ENCODE measurements at places on chromosomes 4 and X.
A peak's percentile ranks its signal among the peaks of the same experiment; 100 is the strongest.

GRCh38 chrX:110437686-110438085, 79.0 kb downstream of the RTL9 start:
- DNase-seq = no peak

DNA sequence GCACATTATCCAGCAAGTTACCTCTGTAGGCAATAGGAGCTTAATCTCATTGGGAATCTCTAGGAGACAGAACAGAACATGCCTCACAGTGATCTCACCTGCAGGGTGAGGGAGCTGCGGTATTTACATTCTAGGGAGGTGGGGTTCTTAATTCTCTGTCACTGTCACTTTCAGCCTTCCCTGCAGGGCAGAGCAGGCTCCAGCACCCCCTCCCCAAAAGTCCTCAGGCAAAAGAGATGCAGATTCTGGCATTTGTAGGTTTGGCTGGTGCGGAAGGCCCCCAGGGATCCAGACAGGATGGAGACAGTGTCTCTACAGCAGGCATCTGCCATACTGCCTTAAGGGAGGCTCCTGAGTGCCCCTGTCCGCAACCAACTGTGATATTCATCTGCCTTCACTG, 166.4 kb upstream of the ATP6AP2 start:
- no peak for DNase-seq

DNA sequence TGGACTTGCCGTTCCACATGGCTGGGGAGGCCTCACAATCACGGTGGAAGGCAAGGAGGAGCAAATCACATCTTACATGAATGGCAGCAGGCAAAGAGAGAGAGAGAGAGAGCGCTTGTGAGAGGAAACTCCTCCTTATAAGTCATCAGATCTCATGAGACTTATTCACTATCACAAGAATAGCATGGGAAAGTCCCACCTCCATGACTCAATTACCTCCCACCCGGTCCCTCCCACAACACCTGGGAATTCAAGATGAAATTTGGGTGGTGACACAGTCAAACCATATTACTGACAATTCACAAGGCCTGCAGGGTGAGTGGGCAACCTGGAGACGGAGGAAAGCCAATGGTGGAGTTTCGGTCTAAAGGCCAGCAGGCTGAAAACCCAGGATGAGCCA, 394.3 kb upstream of the TRAM1L1 start:
- DNase-seq = peak; percentile 2

DNA sequence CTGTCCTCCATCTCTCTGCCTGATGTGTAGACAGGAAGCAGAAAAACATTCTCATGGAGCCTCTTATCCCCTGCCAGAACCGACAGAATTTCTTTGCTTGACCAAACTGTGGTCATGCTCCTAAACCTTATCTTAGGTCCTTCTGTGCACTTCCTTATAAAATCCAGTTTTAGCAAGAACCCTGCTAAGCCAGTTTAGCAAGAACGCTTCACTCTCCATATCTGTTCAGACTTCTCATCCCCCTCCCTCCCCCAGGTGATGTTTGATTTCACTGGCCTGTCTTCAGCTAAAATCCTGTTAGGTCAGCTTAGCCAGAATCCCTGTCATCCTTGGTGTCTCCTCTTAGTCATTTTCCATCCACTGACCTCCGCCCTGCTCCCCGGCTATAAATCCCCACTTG, 1130.9 kb upstream of the PRKX start:
- DNase-seq = no peak

GRCh38 chrX:13747836-13748235, 13.3 kb downstream of the OFD1 start:
- DNase-seq = peak; percentile 17

GRCh38 chr4:146477054-146477453, 44.7 kb downstream of the SLC10A7 start:
- no peak for DNase-seq

DNA sequence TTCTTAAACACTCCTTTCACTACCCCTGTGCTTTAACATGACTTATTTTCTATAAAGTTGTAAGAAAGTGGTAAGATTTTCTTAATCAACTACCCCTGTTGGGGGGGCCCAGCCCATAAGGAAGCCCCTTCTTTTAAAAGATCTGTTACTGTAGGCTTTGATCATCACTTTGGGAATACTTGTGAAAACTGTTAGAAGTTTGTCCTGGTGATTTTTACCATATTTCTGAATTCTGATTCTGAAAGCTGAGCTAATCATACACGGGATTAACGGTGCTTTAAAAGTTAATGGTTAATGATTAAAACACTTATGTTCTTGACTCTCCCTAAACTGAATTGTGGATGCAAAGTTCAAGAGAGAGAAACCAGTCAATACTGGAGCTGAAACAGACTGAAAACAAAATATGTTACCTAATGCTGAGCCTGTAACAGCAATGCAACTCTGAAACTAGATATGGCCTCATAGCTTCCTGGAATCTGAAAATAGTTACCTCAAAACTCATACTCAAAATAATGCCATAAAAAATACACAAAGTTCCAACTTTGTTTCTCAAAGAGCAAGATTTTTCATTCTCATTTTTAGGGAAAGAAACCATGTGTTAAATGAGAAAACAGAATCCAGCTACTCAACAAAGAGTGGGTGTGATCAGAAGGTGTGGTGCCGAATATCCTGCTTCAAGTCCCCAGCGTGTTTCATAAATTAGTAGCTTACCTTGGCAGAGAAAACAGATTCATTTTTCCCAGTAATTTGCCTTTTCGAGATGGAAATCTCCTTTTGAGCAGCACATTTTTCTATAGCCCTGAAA, 31.6 kb downstream of the ADH7 start:
- no peak for DNase-seq

GRCh38 chr4:72314869-72315268, 254.2 kb downstream of the ADAMTS3 start:
- no peak for DNase-seq

GRCh38 chrX:53340852-53341645, 59.7 kb upstream of the IQSEC2 start:
- DNase-seq = no peak

DNA sequence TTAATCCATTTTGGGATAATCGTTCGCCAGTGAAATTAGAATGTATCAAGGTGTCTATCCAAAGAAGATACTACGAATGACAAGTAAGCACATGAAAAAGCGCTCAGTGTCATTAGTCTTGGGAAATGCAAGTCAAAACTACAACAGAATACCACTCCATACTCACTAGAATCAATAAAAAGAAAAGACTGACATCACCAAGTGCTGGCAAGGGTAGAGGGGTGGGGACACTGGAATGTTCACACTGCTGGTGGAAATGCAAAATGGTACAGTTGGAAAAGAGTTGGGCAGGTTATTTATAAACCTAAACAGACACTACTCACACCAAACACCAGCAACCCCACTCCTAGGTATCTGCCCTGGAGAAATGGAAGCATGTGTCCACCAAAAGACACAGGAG, 11.2 kb downstream of the WDR1 start:
- DNase-seq = no peak

DNA sequence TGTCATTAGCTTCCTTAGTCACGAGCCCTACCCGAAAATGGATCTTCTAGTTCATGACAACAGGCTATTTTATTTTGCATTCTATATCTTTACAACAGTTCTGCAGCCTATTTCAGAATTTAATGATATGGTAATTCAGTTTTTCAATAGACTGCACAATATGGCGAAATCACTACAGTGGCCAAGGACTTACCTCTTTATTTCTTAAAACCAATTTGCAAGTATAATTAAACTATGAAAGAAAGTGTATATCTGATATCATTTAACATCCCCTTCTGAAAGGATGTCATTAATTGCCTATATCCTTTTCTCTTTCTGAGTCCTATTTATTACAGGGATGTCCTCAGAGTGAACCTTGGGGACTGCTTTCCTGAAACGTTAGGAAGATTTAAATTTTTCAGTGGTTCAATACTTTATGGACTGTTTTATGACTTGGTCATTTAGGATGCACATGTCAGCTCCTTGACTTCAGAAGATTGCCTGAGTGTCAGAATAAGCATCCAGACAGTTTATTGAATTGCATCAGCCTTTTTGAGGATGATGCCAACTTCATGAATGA, 190.8 kb upstream of the GEMIN8 start:
- no peak for DNase-seq

DNA sequence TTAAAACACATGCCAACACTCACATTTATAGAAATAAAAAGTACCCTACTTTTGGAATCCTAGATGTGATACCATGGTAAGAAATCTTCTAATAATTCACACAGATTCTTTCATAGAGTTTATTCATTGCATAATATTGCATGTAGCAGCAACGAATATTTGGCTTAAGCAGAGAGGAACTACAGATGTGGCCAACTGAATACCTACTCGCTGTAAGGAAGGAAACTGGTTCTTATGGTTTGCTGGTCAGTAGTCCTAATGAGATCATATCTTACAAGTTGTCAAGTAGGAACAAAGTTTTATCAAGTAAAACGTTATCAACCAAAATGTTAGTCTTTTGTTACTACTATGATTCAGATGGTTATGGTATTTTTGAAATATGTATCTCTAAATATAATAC, 996.1 kb downstream of the PDHA2 start:
- DNase-seq = no peak

- peak; percentile 6 for DNase-seq
Observed at GRCh38 chr4:158253350-158253980, 43.2 kb downstream of the TMEM144 start.

DNA sequence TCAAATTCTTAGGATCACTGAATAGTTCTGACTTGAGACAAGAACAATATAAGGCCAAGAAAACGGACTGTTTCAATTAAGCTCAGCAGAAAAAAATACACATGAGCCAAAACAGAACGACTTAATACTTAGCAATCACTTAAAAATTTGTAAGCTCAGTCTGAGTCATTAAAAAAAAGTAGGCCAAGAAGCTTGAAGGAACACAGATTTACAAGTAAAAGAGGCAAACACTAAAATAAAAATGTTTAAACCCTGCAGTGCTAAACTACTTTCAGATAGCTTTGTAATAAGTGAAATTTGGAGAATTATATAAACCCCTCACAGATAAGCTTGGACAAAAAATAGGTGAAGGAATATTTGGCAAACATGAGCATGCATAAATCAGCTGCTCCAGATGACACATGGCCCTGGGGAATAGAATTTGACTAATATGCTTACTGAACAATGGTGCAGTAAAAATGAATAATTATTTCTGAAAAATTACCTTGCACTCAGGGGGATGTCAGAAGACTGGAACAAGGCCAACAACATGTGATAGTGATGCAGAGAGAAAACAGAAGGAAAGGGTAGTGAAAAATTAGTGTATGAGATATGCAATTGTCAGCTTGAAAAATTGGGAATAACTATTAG, 49.6 kb downstream of the LNX1 start:
- DNase-seq = no peak

DNA sequence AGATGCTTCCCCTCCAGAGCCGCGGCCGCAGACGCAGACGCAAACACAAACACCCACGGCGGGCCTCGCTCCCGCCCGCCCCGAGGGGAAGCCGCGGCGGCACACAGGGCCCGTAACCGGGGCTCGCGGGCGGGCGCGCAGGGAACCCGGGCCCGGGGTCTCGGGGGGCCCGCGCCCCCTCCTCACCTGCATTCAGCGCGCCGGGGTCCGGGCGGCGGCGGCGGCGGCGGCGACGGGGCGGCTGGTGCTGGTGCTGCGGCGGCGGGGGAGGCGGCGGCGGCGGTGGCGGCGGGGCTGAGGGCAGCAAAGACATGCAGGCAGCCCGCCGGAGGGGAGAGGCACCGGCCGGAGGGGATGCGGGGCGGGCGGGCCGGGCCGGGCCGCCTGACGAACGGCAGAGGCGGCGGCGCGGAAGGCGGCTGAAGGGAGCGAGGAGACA, 255 bp upstream of the CNOT6L start:
- DNase-seq = no peak

- DNase-seq = no peak
Observed at GRCh38 chrX:3820167-3820566, 106.7 kb upstream of the PRKX start.

DNA sequence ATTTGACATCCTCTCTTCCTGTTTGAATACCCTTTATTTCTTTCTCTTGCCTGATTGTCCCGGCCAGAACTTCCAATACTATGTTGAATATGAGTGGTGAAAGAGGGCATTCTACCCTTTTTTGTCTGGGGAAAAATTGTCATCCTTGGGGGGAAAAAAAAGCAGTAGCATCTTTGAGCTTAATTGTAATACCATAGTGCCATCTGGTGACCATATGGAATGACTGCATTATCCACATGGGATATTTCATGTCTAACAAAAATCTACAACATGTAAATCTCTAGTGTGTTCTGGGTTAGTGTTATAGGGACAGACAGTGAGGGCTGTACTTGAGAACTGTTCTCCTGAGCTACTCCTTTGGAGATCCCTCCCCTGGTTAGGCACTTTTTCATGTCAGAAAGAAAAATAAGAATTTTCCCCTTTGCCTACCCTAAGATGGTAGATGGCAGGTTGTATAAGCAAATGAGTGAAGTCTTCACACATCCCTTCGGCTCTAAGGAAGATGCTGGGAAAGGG, 26.0 kb downstream of the CAPN6 start:
- DNase-seq = no peak

GRCh38 chr4:152680988-152681603, 1.3 kb upstream of the TMEM154 start:
- no peak for DNase-seq

DNA sequence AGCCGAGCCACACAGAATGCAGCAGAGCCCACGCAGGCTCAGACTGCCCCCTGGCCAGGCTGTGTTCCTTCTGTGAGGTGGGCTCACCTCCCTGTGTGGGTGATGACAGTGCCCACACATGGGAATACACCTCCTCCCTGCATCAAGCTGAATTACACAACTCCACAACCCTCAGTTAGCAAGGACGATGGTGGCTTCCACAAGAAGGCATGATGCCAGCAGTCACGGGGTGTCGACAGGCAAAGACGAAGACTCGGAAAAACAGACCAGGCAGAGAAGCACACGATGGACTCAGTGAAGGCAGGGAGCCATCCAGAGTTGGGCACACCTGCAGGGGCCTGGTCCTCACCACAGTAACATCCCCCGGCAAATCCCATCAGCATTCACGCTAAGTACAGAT, 12.1 kb downstream of the LETM1 start:
- DNase-seq = no peak

- no peak for DNase-seq
Observed at GRCh38 chr4:179352221-179352620, 1910.0 kb upstream of the AGA start.

DNA sequence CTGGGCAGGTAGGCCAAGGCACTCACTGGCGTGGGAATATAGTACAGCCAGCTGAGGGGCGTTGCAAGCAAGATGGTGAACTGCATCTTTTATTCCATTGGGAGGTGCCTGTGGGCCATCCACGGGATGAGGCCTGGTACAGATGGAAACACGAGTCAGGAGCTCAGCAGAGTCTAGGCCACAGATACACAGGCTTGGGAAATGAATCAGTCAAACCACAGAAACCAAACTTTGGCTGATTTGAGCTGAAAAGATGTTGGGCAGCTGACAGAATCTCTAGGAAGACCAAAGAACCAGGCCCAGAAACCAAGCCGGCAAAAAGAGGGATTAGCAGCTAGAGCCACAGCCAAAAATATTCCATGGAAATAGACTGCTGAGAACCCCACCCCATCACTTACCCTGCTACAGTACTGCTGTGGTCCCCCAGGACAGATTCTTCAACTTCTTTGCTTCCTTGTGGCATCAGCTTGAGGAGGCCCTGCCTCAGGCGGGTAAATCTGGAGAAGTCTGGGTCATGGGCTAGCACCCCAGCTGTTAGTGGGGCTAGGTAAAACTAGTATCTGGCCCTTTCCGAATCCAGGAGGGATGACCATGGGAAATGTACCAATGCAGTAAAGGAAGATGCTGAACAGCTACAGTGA, 75.4 kb downstream of the TMEM131L start:
- DNase-seq = no peak

Data from stimulated activated CD4-positive, alpha-beta T cell treated with anti-CD3 and anti-CD28 coated beads, Interleukin-4, amount 100 ng/mL, for 4 hours (primary cell).